ENCODE measurements at places on chromosomes 2 and 18.

GRCh38 chr2:171531836-171532450 is 9.7 kb downstream of the CYBRD1 start:
- no peak for DNase-seq

DNA sequence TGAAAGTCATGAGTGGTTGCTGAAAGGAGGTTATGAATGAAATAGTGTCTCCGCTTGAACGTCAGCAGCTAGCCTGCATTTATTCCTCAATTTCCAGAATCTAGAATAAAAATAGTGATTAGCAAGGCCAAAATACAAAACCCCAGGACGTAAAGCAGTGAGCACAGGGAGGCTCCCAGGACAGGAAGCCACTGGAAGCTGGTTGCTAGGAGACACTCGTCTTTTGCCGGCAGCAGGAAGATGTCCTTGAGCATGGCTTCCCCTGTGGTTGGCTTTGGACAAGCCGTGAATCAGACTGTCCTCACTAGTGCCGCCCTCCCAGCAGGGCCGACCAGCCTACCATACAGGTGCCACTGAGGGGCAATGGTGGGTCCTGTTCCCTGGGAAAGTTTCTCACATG is 374.4 kb downstream of the MTX2 start:
- no peak for DNase-seq

- no peak for DNase-seq
These were observed 2.8 kb downstream of the KCTD1 start for GRCh38 chr18:26545335-26546123.

- no peak for DNase-seq
These were observed 113.8 kb upstream of the UXS1 start for GRCh38 chr2:106307860-106308259.

DNA sequence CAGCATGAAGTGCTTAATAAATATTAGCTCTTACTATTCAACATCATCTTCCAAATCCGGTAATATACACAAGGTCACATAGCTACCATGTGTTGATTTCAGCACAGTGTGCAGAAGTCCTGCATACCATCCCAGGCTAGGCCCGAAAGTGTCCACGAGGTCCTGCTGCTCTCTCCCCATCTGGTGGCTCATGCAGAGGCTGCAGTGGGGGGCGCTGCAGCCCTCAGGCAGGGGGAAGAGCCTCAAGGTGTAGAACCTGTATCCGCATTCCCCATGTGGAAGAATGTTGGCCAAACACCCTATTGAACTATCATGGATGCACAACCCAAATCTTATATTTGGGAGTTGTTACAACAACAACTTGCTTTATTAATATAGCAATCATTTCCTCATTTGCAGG is 88.5 kb downstream of the ST6GAL2 start:
- no peak for DNase-seq

DNA sequence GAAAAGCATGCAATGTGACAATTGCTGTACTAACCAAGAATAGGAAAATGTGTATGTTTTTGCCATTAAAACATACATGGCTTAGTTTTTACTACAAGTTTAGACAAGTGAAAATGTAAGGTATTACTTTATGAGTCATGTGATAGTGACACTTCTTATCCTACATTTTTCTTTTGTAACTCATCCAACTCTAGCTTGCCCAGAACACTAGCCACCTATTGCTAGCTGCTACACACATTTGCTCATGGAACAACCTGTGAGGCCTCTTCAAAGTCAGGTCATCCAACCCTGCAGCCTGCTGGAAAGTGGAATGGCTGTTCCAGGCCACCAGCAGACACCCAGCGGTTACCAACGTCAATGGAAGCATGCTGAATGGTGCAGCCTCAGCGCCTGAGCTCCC is 1043.9 kb downstream of the TMEM182 start:
- DNase-seq = no peak

GRCh38 chr2:71822463-71822862 is 325.2 kb downstream of the CYP26B1 start:
- DNase-seq = no peak

GRCh38 chr2:103868396-103868795 is 985.5 kb upstream of the POU3F3 start:
- no peak for DNase-seq

- no peak for DNase-seq
These were observed 11.6 kb downstream of the IRS1 start for GRCh38 chr2:226788064-226788463.

- no peak for DNase-seq
These were observed 9.1 kb downstream of the ASAP2 start for GRCh38 chr2:9215680-9216079.

DNA sequence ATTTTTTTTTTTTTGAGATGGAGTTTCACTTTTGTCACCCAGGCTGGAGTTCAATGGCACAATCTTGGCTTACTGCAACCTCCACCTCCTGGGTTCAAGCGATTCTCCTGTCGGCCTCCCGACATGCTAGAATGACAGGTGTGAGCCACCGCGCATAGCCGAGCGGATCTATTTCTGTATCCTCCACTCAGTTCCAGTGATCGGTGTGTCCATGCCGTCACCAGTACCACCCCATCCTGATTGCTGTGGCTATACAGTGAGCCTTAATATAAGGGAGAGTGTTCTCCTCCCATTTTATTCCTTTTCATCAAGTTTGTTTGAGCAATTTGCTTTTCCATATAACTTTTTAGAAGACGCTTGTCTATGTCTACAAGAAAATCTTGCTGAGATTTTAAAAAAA is 35.2 kb downstream of the RFX8 start:
- DNase-seq = no peak

DNA sequence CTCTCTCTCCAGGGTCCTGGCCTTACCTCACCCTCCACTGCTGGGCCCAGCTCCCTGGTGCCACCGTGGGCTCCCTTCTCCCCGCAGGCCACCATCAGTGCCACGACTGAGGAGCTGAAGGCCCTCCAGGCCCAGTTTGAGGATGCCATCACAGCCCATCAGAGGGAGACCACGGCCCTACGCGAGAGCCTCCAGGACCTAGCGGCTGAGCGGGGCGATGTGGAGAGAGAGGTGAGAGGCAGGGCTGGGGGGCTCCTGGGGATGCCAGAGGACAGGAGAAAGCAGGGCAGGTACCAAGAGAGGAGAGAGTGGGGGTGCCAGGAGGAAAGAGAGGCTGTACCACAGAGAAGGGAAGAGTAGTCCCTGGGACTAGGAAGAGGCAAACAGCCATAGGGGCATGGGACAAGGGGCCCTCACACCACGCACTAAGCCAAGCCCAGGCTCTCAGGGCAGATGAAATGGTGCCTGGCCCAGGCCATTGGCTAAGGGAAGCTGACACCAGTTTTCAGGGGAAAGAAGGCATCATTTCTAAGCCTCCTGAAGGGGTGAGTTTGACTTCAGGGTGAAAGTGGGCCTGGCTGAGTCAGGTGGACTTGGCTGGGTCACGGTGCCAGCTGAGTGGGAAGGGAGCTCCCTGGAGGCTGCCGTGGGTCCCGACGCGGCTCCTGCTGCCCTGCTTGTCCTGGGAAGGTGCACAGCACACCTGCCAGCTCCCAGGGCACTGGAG is 39.0 kb upstream of the SNED1 start:
- DNase-seq = no peak

DNA sequence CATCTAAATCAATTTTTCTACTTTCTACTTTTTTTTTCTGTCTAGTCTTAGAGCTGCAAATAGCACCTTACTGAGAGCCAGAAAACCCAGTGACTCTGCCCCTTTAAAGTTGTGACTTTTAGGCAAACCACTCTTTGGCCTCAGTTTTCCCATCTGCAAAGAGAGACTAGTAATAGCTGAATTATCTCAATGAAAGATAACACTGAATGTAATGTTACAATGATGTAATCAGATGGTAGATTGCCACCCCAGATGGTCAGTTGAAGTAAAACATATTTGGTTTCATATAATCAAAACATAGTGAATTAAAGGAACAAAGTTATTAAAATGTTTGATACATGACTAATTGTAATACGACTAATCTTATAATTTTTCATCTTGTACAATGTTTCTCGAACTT is 5.0 kb upstream of the APCDD1 start:
- DNase-seq = no peak

DNA sequence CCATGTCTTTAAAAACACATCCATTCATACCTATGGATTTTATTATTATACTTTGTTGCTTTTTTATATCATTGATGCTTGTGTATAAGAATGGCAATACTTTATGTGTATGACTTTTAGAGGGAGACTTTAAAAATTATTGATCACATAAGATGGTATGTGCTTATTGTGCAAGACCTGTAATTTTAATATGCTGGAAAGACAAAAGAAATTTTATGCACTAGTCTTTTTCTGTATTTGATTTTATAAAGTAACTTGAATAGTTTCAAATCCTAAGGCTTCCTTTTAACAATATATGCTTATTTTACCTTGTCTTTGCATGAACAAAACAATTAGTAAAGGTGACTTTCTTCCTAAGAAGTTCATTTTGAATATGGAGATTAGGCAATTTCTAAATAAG is 226.4 kb downstream of the PARD3B start:
- DNase-seq = no peak

- no peak for DNase-seq
These were observed 2.4 kb upstream of the KCNIP3 start for GRCh38 chr2:95294579-95295250.

GRCh38 chr2:118580107-118580506 is 267.3 kb downstream of the EN1 start:
- DNase-seq = no peak

- no peak for DNase-seq
These were observed 143.6 kb downstream of the RNF144A start for GRCh38 chr2:7060631-7061449.

GRCh38 chr18:3761266-3761665 is 311.3 kb downstream of the TGIF1 start:
- no peak for DNase-seq

DNA sequence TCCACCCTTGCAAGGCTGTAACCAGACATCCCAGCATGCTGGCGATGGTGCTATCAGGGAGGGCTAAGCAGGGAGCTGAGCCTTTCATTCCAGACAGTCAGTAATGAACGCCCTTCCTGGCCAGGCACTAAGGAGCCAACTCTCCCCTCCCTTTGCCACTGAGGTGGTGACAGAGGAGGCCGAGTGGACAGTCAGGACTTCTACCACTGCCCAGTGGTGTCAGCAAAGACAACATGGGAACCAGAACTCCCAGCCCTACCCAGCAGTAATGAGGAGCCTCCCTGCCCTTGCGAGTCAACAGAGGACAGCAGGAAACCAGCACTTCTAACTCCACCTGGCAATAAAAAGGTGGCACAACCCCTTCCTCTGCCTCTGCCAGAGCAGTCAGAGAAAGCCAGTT is 68.6 kb downstream of the ZAP70 start:
- no peak for DNase-seq

- no peak for DNase-seq
These were observed 20.8 kb upstream of the CIDEA start for GRCh38 chr18:12233378-12233777.

- DNase-seq = no peak
These were observed 63.7 kb downstream of the EIPR1 start for GRCh38 chr2:3313781-3314375.

GRCh38 chr2:64225491-64225890 is 81.3 kb upstream of the PELI1 start:
- DNase-seq = no peak

DNA sequence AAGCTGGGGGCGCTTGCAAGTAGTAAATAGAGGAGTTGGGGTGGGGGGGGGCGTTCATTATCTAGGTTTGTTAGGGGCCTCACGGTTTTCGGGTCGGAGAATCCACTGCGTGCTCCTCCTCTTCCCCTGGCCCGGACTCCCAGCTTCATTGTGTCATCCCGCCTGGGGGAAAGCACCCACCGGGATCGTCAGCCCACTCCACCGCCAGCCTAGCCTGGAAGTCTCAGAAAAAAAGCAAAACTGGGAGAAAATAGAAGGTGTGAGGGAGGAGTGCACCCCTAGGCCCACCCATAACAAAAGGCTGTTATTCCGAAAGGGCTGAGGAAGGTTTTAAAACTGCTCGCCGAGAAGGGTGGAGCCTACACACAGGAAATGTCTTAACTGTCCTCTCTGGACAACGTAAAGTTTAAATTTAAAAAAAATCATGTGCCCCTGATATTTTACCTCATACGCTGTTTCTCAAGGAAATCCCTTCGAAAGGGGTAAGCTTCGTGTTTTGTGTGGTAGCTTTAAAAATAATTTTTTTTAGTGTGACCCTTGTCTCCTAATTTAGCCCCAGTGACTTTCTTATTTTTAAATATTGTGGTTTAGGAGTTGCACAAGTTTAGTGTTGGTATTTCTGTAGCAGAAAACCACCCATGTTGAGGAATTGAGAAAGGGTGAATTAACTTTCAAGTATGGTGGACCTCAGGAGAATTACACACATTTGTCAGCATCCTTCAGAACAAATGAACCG is 104.2 kb downstream of the SPTBN1 start:
- peak; percentile 54 for DNase-seq

GRCh38 chr2:23494286-23494685 is 109.3 kb downstream of the KLHL29 start:
- no peak for DNase-seq

DNA sequence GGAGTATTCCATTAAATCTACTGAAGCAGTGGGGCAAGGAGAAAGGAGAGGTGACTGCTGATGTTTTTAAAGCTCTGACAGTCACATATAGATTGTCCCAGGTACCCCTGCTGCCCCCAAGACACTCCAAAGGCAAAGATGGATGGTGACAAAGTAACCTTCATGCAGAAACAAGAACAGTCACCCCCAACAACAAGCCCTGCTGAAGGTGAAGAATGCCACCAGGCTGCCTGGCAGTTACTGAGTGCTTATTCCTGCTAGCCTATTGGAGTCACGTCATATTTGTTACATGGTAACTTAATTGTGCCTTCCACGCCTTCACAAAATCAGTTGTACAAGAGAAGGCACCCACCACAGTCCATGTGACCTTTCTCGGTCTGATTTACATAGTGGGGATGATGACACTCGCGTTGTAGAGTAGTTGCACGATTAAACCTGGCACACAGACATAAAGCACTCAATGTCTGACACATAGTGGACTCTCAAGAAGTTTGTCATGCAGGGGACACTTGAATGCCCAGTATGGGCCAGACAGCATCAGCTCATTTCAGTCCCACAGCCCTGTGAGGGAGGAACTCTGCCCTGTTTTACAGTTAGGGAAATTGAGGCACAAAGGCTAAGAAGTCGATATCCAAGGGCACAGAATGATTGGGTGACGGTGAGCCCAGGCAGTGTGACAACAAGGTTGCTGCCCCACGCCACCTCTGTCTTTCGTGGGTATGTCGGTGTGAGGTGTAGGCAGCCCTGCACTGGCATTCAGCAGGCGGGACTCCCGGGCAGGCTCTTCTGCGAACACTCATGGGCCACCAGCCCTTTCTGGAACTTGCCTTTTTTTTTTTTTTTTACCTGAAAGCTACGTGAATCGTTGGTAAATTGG is 62.7 kb downstream of the ZCCHC2 start:
- no peak for DNase-seq

GRCh38 chr2:238709325-238710025 is 138.4 kb upstream of the TWIST2 start:
- no peak for DNase-seq

GRCh38 chr2:231909631-231910030 is 16.6 kb downstream of the NPPC start:
- DNase-seq = no peak

DNA sequence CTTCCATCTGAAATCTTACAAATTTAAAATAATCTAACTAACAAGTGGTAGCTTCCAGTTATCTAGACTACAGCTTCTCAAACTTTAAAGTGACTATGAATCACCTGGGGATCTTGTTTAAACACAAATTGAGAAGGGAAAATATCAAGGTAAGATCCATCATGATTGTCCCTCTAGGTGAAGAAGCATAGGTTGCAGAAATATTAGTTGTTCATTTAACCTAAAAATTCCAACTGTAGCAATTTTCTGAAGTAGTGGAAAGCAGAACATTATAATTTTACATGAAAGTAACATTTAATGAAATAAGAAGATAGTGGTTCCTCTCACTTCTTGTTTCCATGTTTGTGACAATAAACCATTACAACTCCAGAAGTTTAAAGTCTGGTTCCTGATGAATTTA is 17.3 kb downstream of the GALNT3 start:
- DNase-seq = no peak

GRCh38 chr2:9264301-9264700 is 57.7 kb downstream of the ASAP2 start:
- DNase-seq = no peak
